ENCODE measurements at places on chromosomes 11 and 22. TPM values are rescaled to one million over a fixed set of nuclear protein-coding genes. Genes with fewer than 3 reads are reported as not detected.
A peak's percentile ranks its signal among the peaks of the same experiment; 100 is the strongest.

DNA sequence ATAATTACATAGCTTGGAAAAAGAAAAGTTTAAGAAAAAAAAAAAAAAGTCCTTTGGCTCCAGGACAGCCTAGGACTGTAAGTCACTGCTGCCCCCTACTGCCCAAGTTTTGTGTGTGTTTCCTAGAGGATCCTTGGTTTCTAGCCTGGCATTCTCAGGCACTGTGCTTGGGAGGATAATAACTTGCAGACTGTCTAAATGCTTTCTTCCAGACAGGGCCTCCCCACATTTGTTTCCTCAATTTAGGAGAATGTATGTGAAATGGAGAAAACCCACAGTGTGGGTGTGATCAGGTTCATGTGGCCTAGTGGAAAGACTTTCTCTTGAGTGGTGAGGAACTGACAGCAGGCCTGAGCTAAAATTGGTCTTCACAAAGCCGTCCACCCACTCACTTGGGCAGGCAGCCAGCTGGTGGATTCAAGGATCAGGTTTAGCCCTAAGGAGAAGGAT is 191.0 kb downstream of the NAV2 start:
- peak; percentile 83 for DNase-seq

DNA sequence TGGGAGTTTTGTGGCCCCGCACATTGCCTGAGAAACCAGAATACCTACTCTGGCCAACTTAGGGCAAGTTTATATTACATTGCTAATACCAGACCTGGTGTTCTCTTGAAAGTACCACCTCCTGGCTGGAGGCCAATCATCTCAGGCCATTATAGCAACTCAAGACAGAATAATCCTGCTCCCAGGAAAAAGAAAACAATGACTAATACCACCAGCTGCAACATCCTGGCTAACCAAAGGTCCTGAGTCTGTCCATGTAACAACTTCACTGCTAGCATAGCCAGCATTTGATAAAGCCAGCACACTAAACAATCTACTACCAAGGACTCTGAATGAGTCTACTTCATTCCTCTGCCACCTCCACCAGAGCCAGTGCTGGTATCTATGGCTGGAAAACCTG is 1298.7 kb upstream of the CNTN5 start:
- DNase-seq, result peak; percentile 89

- no peak for DNase-seq
Observed at GRCh38 chr11:34640050-34640923, 19.4 kb downstream of the EHF start.

- peak; percentile 67 for DNase-seq
Observed at GRCh38 chr11:86814775-86815174, 14.4 kb downstream of the PRSS23 start.

DNA sequence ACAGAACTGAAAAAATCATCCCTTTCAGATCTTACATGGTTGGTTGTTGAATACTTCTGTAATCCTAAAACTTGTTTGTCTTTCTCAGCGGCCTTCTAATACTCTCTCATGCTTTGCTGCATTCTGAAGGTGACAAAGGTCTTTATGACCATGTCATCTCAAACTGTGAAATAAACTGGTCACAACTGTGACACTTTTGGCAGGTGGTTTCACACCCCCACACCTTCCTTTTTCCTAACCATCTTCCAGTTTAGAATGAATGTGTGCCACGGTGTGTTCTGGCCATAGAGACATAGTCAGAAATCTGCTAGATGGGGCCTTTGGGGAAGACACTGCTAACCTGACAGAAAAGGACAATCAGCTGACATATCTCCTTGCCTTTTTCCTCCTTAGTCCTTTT is 14.7 kb upstream of the RFPL3 start:
- no peak for DNase-seq

GRCh38 chr11:129710423-129710822 is 105.2 kb upstream of the TMEM45B start:
- no peak for DNase-seq

- DNase-seq, result no peak
Observed at GRCh38 chr22:46755525-46755924, 6.9 kb upstream of the TBC1D22A start.

GRCh38 chr11:87391496-87391895 is 353.8 kb downstream of the TMEM135 start:
- DNase-seq, result no peak

GRCh38 chr11:15649371-15650104 is 534.8 kb downstream of the INSC start:
- DNase-seq, result peak; percentile 39

DNA sequence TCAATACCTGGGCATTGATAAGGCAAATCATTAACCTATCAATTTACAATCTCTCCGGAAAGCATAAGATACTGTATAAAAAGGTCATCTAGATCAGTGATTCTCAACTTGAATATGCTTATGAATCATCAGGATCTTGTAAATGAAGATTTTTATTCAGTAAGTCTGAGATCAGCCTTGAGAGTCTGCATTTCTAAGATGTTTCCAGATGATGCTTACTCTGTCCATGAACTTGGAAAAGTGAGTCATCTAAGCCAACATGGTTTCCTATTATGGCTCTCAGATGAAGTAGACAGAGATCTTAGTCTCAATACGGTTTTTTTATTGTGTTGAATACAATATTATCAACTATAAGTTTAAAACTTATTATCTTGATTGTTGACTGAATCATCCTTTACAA is 226.4 kb upstream of the KIRREL3 start:
- DNase-seq, result no peak

The LYVE1 gene
- not detected for polyA plus RNA-seq

The CHRNA10 gene
- polyA plus RNA-seq, result 0.79 TPM

The NXPE2 gene
- not detected for polyA plus RNA-seq

The MRPL17 gene
- 85.2 TPM for polyA plus RNA-seq

The ADM gene
- polyA plus RNA-seq, result 357 TPM

The C11orf87 gene
- polyA plus RNA-seq, result 0.26 TPM

The NDUFS3 gene
- 114 TPM for polyA plus RNA-seq

The ABTB2 gene
- 2.2 TPM for polyA plus RNA-seq

The ARHGAP8 gene
- polyA plus RNA-seq, result 0.21 TPM

Data from IMR-90 (cell line).